IMR-90 (cell line): ENCODE measurements at places on chromosomes 11 and 22. TPM values are rescaled to one million over a fixed set of nuclear protein-coding genes. Genes with fewer than 3 reads are reported as not detected.

GRCh38 chr22:44850946-44851345 lies 98.6 kb downstream of the ARHGAP8 start:
- no peak overlapping the region for H3K27ac ChIP-seq
- no peak overlapping the region for H3K4me3 ChIP-seq
- no peaks in the 10 kb centered on the region for H3K36me3 ChIP-seq
- peaks cover 10% of the 10 kb centered on the region; the same call in 1 of the 2 replicates for H3K27me3 ChIP-seq

- H3K36me3 ChIP-seq = no peaks in the 10 kb centered on the region
- H3K4me3 ChIP-seq = no peak overlapping the region
- H3K27me3 ChIP-seq = peaks cover 55% of the 10 kb centered on the region
- DNase-seq = no peak
Measured at GRCh38 chr22:39715778-39716495, 145.4 kb downstream of the CACNA1I start.

DNA sequence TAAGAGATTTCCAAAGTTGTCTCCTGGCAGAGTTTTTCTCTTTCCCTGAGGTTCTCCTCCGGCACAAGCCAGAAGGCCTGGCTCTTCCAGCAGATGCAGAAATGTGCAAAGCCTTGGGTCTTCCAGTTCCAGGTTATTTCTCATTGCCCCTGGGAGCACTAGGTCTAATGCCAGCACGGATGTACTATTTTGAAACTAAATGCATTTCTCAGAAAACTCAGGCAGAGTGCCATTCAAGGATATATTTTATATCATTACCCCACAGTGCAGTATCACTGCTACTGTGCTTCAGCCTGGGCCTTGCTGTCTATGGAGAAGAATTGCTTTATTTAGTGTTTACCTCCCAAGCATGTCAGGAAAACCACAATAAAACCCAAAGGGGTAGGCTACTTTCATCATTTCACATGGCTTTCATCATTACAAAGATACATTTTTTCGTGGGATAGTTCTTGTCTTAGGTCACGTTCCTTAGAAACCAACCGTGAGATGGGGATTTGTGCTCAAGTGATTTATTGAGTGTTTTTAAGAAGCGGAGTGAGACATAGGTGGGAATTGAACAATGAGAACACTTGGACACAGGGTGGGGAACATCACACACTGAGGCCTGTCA lies 22.4 kb upstream of the FZD4 start:
- H3K4me3 ChIP-seq = no peak overlapping the region
- H3K36me3 ChIP-seq = no peaks in the 10 kb centered on the region
- H3K27me3 ChIP-seq = peaks cover 2% of the 10 kb centered on the region; the same call in 1 of the 2 replicates
- no peaks in the 10 kb centered on the region for H3K4me1 ChIP-seq

PRDM11 gene
- 1.7 and 2.2 TPM in 2 replicates for total RNA-seq

- DNase-seq = peak; percentile 61
- no peaks in the 10 kb centered on the region for H3K4me1 ChIP-seq
- H3K4me3 ChIP-seq = peak overlapping the region; percentile 40; the same call in 1 of the 2 replicates
- H3K27ac ChIP-seq = no peak overlapping the region
Measured at GRCh38 chr22:22168190-22168940, 76.2 kb upstream of the VPREB1 start.

DNA sequence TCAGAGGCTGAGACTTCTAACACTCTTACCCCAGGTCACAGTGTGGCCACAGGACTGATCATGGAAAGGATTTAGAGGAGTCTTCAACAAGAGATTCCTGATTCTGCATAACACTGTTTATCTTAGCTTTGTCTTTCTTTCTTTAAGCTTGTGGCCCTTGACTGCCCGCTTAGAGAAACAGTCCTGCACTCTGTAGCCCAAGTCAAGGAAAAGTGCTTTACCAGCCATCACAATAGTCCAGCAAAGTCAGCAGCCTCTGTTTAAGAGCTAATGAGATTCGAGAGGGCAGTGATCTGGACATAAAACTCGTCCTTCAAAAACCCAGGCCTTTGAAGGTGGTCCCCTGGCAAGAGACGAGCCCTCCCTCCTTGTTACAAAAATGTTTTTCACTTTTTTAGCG lies 30.0 kb downstream of the PRDM10 start:
- H3K27ac ChIP-seq = no peak overlapping the region
- no peaks in the 10 kb centered on the region for H3K4me1 ChIP-seq

MMP13 gene
- not detected in 2 replicates for total RNA-seq

ESAM gene
- under 0.01 TPM in 1 of 2 replicates, not detected in the other for total RNA-seq

GRCh38 chr11:12216671-12217374 lies 106.4 kb downstream of the MICAL2 start:
- no peaks in the 10 kb centered on the region for H3K27me3 ChIP-seq
- peaks cover 67% of the 10 kb centered on the region for H3K36me3 ChIP-seq
- H3K4me3 ChIP-seq = no peak overlapping the region
- H3K4me1 ChIP-seq = peaks cover 33% of the 10 kb centered on the region
- peak; percentile 36 for DNase-seq

DNA sequence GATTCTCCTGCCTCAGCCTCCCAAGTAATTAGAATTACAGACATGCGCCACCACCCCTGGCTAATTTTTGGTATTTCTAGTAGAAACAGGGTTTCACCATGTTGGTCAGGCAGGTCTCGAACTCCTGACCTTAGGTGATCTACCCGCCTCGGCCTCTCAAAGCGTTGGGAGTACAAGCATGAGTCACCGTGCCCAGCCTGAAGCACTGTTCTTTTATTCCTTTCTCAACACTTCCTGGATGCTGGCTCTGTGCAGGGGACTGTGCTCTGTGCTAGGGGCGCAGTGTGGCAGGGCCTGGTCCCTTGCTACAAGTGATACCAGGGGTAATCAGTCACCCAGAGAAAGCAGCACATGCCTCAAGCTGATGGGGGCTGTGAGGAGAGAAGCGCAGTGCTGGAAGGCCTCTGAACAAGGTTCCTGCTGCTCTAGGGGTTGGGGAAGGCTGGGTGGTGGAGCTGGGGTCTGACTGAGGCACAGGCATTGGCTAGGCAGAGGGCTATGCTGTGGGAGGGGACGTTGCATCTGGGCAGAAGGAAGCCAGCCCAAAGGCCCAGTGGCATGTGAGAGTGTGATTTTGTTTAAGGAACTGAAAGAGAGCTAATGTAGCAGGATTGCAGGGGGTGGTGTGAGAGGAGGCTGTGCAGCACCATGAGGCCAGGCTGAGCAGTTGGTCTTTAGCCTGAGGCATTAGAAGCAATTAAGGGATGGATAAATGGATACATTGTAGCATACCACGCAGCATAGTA lies 42.5 kb downstream of the CABIN1 start:
- no peak overlapping the region for H3K4me3 ChIP-seq
- H3K4me1 ChIP-seq = peaks cover 18% of the 10 kb centered on the region
- peaks cover 39% of the 10 kb centered on the region for H3K36me3 ChIP-seq
- H3K27ac ChIP-seq = no peak overlapping the region
- DNase-seq = no peak
- no peaks in the 10 kb centered on the region for H3K27me3 ChIP-seq

HEPACAM gene
- total RNA-seq = 0.18 TPM in 1 of 2 replicates, not detected in the other

- H3K4me3 ChIP-seq = no peak overlapping the region
- no peak for DNase-seq
- H3K36me3 ChIP-seq = no peaks in the 10 kb centered on the region
- H3K27ac ChIP-seq = no peak overlapping the region
- H3K4me1 ChIP-seq = 0 out of 2 replicates have a peak, but pooled peaks cover 2% of the 10 kb centered on the region
- H3K27me3 ChIP-seq = no peaks in the 10 kb centered on the region
Measured at GRCh38 chr11:104564921-104565582, 333.2 kb downstream of the CASP12 start.

DNA sequence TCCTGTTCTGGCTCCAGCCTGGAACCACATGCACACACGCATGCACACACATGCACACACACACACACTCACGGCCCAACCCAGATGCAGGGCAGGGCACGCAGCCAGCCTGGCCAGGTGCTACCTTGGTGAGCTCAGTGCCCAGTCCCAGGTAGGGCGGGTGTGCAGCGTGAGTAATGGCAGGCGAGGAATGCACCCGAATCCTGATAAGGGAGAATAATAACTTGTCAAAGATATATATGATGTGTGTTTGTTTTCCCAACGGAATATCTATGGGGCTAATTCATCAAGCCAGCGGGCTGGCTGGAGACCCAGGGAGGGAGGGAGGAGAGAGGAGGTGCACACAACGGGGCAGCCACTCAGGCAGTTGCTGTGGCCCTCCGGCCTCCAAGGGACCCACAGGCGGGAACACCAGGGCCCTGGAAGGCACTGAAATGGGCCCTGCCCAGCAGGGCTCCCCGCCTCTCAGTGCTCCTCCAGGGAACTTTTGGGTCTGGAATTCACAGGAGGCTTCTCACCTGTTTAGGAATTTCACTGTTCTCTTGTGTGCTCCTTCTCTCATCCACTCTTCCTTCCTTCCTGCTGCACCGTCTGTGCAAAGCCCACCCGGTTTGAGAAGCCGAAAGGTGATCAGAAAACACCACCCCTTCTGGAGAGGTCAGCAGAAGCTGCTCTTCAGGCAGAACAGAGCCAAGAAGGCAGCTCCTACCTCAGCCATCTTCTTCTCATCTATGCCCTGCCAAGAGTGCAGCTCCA lies 79.0 kb downstream of the BUD13 start:
- H3K4me1 ChIP-seq = no peaks in the 10 kb centered on the region
- H3K27me3 ChIP-seq = peaks cover 18% of the 10 kb centered on the region
- H3K4me3 ChIP-seq = no peak overlapping the region
- H3K36me3 ChIP-seq = no peaks in the 10 kb centered on the region

FOLR2 gene
- total RNA-seq = not detected in 2 replicates

PRMT3 gene
- 11.3 and 15.0 TPM in 2 replicates for total RNA-seq

DNA sequence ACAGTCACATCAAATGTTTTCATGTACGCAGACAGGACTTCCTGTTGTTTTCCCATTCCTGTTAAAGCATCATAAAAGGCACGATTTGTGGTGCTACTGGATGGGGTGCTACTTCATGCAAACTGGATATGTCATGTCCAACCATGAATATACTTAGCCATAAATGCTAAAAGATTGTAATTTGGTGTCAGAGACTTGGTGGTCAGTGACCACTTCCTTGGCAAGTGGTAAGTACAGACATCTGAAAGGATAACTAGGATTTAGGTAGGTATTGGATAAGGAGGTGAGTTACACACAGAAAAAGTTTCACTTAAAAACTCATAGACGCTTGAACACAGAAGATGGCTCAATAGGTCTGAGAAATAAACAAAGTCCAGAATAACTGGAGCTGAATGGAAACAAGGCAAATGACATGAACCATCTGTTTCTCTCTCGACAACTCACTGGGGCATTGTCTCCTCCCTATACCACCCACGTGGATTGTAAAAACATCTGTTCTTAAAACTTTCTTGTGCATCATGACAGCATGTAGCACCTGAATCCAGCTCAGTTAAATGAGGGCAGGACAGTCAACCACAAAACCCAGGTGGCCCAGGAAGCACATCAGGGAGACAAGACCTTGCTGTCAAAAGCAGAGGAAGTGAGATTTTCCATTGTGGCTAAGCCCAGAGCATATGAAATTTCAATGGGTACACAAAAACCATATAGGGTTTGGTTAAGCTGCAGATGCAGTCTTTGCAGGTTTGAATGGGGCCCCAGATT lies 22.1 kb upstream of the IGLL5 start:
- H3K4me3 ChIP-seq = no peak overlapping the region
- H3K27me3 ChIP-seq = peaks cover 8% of the 10 kb centered on the region
- H3K36me3 ChIP-seq = no peaks in the 10 kb centered on the region
- DNase-seq = no peak
- no peaks in the 10 kb centered on the region for H3K4me1 ChIP-seq

- peak; percentile 52 for DNase-seq
- no peak overlapping the region for H3K4me3 ChIP-seq
- H3K36me3 ChIP-seq = no peaks in the 10 kb centered on the region
- peaks cover 14% of the 10 kb centered on the region for H3K4me1 ChIP-seq
- H3K27ac ChIP-seq = peak overlapping the region; percentile 94; the same call in 1 of the 2 replicates
- no peaks in the 10 kb centered on the region for H3K27me3 ChIP-seq
Measured at GRCh38 chr22:28426346-28427132, 253.1 kb downstream of the TTC28 start.

- no peaks in the 10 kb centered on the region for H3K36me3 ChIP-seq
- no peak overlapping the region for H3K27ac ChIP-seq
- no peak for DNase-seq
- no peak overlapping the region for H3K4me3 ChIP-seq
- peaks cover 38% of the 10 kb centered on the region for H3K27me3 ChIP-seq
Measured at GRCh38 chr11:57240007-57240406, 3.0 kb upstream of the APLNR start.

DNA sequence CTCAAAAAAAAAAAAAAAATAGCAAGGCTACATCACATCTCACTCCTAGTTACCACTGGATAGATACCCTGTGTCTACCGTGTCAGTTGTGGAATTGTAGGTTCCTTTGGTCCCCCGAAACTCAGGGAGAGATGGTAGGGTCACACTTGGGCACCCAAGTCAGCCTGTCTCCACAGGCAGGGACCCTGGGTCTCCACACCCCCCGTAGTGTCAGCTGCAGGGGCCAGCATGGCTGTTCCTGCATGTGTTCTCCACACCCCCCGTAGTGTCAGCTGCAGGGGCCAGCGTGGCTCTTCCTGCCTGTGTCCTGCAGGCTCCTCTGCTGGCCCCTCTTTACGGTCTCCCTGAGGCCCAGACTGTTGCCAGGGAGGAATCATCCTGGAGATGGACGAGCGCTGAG lies 282.1 kb downstream of the BRD1 start:
- H3K27me3 ChIP-seq = no peaks in the 10 kb centered on the region
- no peak for DNase-seq
- no peaks in the 10 kb centered on the region for H3K4me1 ChIP-seq
- no peak overlapping the region for H3K4me3 ChIP-seq

FAM76B gene
- total RNA-seq = 14.3 and 15.8 TPM in 2 replicates

NAGA gene
- 34.4 and 44.8 TPM in 2 replicates for total RNA-seq

RIMBP3B gene
- 0.18 and 0.28 TPM in 2 replicates for total RNA-seq

VSIG10L2 gene
- under 0.01 TPM in 1 of 2 replicates, not detected in the other for total RNA-seq

DNA sequence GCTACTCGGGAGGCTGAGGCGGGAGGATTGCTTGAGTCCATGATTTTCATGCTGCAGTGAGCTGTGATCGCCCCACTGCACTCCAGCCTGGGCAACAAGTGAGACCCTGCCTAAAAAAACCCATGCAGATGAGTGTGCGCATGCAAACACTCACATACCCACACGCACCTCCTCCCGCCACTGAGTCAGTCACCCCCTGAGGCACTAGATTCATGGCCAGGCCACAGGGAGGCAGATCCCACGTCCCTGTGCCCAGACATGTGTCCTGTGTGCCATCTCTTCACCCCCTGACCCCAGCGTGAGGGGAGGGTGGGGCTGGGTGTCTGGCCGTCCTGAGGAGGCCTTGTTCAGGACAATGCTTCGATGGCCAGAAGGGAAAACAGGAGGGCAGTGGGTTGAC lies 15.5 kb downstream of the RELT start:
- no peak overlapping the region for H3K4me3 ChIP-seq
- no peak overlapping the region for H3K27ac ChIP-seq
- H3K27me3 ChIP-seq = no peaks in the 10 kb centered on the region
- peaks cover 4% of the 10 kb centered on the region; the same call in 1 of the 2 replicates for H3K36me3 ChIP-seq
- DNase-seq = no peak

- no peak overlapping the region for H3K4me3 ChIP-seq
- no peaks in the 10 kb centered on the region for H3K4me1 ChIP-seq
- H3K27me3 ChIP-seq = no peaks in the 10 kb centered on the region
- peaks cover 6% of the 10 kb centered on the region; the same call in 1 of the 2 replicates for H3K36me3 ChIP-seq
- H3K27ac ChIP-seq = no peak overlapping the region; the same call in 1 of the 2 replicates
- peak; percentile 98 for DNase-seq
Measured at GRCh38 chr11:118415739-118416068, 14.3 kb downstream of the ATP5MG start.
